Stimulated activated CD4-positive, alpha-beta T cell treated with anti-CD3 and anti-CD28 coated beads, Interleukin-2, amount 100 ng/mL, for 48 hours (primary cell): ENCODE measurements at places on chromosomes 4 and X.

GRCh38 chr4:184362396-184362795, 112.0 kb downstream of the IRF2 start:
- no peak for DNase-seq

GRCh38 chr4:48343551-48343950, 2.2 kb downstream of the SLAIN2 start:
- no peak for DNase-seq

- no peak for DNase-seq
These were observed 87.8 kb downstream of the FIP1L1 start for GRCh38 chr4:53465281-53465680.

- no peak for DNase-seq
These were observed 46.4 kb downstream of the BEX1 start for GRCh38 chrX:103017542-103017941.

GRCh38 chr4:122633211-122633610, 12.3 kb upstream of the IL21 start:
- DNase-seq, result no peak

- DNase-seq, result no peak
These were observed 25.5 kb upstream of the MORC4 start for GRCh38 chrX:107025545-107025944.

DNA sequence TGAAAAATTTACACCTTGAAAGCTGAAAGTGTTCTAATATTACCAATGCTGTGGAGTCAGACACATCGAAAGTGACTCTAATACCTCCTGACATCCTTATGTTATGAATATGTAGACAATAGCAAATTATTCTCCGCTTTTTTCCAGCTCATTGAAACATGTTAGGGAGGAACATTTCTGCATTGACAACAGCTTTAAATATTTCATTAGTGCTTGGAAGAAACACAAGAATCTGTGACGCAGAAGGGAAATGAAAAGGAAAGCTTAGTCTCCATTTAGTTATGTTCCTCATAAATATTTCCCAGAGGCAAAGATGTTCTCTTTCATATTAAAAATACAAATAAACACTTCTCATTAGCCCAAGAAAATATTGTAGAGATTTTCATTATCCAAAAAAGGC, 55.8 kb upstream of the CD99 start:
- DNase-seq, result no peak

DNA sequence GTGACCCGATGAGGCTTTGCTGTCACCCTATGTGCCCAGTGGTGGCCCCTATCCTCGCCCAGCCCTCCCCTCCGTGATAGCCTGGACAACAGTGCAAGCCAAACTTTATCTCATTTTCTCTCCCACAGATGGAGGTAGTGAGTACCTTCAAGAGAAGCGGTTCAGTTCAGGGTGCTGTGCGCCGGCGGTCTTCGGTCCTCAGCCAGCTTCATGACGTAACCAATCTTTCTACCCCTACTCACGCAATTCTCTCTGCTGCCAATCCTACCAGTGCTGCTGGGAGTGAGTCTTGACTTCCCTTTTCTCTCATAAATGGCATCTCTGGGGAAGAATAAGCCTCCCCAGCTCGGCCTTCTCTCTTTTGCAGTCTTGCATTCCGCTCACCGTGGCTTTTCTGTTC, 29.5 kb downstream of the CCNQ start:
- no peak for DNase-seq

GRCh38 chr4:80900908-80901307, 129.6 kb upstream of the BMP3 start:
- DNase-seq, result no peak

GRCh38 chr4:34534916-34535315, 1709.4 kb downstream of the ARAP2 start:
- no peak for DNase-seq

DNA sequence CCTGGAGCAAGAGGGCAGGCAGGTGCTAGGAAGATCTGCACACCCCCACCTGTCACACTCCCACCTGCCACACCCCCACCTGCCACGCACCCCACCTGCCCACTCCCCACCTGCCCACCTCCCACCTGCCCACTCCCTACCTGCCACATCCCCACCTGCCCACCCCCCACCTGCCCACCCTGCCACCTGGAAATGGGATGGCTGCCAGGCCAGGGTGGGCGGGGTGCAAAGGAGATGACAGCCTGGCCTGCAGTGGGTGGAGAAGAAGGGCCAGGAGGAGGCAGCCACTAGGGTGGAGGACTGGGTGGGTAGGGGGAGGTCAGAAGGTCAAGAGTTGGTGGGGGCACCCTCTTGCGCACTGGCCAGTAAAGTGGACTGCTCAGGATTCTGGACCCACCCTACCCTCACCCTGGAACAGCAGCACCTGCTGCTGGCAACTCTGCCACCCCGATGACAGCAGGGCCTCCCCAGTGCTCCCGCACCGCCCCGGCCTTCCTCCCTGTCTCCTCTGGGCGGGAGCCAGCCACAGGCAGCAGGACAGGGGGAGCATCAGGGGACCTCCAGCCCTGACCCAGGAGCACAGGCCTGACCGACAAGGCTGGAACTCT, 66.8 kb upstream of the NKX1-1 start:
- DNase-seq, result no peak

GRCh38 chr4:77047037-77047436, 28.8 kb downstream of the CCNI start:
- DNase-seq, result no peak

- DNase-seq, result no peak
These were observed 63.6 kb upstream of the NKX1-1 start for GRCh38 chr4:1469607-1470392.

- DNase-seq, result no peak
These were observed 3.2 kb upstream of the RIPPLY1 start for GRCh38 chrX:106906361-106906760.

DNA sequence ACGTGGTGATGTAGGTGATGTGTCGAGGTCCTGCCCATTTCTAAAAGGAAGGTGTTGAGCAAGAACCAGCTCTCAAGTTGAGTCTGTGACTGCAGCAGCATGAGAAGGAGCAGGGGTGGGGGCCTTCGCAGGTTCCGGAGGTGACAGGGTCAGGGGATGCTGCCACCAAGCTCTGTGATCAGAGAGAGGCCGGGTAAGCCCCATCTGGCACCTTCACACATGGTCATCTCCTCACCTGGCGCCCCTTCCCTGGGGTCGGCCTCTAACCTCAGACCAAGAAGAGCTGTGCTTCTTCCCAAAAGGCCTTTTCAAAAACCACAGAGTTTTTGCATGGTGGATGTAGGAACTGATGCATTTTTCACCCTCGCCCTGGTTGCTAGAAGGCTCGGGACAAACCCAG, 137.6 kb downstream of the CPZ start:
- no peak for DNase-seq

- DNase-seq, result no peak
These were observed 315.1 kb upstream of the ADGRL3 start for GRCh38 chr4:60885011-60885410.

- no peak for DNase-seq
These were observed 3.7 kb upstream of the GPR82 start for GRCh38 chrX:41720125-41720779.

DNA sequence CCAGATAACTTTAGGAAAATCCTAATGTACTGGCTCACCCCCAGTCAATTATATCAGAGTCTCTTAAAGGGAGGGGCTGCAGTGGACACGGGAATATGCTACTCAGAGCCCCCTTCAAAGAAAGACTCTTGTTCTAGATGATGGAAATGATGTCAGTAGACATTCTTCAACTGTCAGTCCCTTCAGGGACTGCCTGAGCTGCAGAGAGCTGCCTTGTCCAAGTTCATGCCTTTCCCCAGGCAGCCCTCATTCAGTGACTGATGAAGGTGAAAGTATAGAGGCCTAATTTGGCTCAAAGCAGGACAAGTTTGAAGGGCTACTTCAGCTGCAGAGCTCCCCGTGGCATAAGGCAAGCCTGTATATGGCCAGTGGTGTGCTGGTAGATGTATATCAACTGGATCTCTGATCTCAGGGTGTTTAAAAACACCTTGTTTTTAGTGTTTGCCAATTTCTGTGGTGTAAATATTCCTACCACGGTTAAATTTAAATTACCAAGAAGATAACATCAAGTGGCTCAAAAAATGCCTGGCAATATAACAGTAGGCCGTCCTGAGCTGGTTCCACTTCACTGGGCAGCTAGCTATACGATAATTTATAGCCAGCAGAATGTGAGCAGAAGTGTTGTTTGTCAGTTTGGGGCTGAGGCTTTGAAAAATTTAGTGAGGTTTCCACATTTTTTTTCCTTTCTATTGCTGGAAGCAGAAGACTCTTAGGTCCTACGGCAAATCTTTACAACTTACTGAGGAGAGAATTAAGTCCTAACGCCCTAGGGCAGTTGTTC, 748.8 kb upstream of the FTHL17 start:
- DNase-seq, result no peak

- no peak for DNase-seq
These were observed 913 bp upstream of the PRDM8 start for GRCh38 chr4:80196259-80196921.

- DNase-seq, result no peak
These were observed 38.8 kb downstream of the FAT1 start for GRCh38 chr4:186684889-186685309.

- DNase-seq, result no peak
These were observed 35.4 kb upstream of the PGRMC2 start for GRCh38 chr4:128322986-128323385.

DNA sequence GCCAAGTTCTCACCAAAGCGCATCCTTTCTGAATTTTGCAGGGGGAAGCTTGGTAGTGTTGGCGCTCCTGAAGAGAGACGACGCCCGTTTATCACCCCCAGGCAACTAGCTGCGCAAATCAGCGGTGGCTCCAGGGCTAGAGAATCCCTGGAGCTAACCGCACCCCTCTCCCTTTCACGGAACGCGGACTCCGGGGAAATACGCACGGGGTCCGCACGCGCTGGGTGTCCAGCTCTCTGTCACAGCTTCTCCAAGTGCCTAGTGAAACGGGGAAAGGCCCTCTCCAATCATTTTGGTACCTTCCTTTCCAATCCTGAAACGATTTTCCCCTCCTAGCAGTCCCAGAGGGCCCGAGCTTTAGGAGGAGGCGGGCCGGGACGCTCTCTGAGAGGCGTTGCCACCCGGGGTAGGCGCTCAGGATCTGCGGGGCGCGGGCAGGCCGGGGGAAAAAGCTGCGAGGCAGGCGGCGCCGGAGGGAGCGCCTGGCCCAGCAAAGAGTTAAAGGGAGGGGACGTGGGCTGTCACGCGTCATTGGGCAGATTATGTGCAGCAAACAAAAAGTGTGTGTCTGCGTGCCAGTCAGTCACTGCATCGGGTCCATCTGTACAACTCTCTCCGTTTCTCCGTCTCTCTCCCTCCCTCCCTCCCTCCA, at the start of gene PRDM8:
PRDM8 (plus strand) TSS at position 582 of the 652 bp plus-strand sequence. CDS start 2,578 bp downstream, outside the sequence.
- no peak for DNase-seq

DNA sequence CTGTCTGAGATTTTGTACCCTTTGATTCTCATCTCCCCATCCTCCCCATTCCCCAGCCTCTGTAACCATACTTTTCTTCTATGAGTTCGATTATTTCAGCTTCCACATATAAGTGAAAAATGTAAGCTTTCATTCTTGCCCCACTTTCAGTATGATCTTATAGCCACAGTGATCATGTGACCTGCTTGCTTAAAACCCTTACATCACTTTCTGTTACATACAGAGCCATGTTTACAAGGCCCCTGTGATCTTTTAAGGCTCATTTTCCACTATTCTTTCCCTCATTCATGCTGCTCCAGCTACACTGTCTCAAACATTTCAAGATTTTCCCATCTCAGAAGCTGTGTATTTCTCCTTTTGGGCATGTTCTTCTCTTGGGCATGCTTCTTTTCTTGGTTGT, 147.7 kb downstream of the DCK start:
- no peak for DNase-seq

GRCh38 chr4:71769434-71769833, 14.4 kb downstream of the GC start:
- DNase-seq, result no peak

DNA sequence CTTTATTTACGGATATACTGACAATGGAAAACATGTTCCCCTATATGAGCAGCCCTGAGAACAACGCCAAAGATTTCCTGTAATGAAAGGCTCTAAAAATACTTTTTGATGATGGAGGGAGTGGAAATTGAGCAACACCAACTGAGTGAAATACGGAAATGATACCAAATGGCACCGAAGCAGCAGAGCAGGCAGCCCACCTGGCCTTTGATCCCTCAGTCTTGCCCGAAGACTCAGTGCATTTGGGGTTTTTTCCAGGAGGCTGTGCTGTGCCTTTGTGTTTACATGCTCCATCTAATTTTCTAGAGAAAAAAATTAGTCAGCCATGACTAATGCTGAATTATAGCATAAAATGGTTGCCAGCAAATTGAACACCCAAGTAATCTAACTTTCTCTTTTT, 169.9 kb upstream of the RBPJ start:
- no peak for DNase-seq

DNA sequence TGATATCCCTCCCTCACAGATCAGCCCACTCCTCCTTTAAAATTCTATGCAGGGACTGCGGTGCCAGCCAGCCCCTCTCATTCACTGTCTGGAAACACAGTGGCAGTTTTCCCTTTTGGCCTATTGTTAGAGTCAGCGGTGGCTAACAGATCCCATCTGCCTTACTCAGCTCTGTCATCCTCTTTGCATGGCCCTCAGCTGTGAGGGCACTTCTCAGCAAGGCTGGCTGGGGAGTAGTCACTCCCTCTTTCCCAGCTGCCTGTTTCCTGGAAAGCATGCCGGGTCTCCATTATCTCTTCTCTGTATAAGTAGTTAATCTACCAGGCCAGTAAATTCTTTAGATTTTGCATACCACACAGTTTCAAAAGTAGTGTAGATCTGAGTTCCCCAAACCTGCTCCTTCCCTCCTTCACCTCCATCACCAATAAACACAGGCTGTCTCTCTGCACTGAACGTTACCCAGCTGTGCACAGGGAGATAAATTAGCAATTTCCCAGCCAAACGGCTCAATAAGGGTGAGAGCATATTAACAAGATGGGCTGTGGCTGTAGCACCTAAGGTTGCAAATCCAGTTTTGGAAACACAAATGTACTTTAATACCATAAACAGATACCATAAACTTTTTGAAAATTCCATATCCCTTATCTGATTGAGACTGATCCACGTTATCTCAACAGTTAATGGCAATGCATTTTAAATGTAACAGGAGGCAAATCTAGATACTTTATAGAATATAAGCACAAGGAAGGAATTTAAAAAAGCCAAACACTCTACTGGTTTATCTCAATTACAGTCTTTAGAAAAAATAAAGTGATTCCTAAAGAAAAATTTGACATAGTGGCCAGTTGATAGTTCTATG, 229.3 kb downstream of the ANKRD50 start:
- no peak for DNase-seq

GRCh38 chr4:20592663-20593062, 107.6 kb upstream of the PACRGL start:
- no peak for DNase-seq

GRCh38 chr4:182504463-182504862, 261.3 kb downstream of the TENM3 start:
- no peak for DNase-seq

- no peak for DNase-seq
These were observed 212.4 kb upstream of the TTC29 start for GRCh38 chr4:147157860-147158701.

GRCh38 chrX:78555401-78555980, 103.6 kb downstream of the RTL3 start:
- no peak for DNase-seq

DNA sequence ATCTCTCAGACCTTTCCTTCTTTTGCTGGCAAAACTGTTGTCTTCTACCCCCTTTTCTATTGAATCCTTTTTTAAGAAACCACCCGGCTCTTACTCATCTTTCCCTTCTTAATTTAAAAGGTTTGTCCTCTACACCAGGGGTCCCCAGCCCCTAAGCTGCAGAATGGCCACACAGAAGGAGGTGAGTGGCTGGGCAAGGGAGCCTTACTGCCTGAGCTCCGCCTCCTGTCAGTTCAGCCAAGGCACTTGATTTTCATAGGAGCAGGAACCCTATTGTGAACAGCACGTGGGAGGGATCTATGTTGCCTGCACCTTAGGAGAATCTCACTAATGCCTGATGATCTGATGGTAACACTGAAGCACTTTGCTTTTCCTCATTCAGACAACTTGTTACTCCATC, 726.3 kb upstream of the INTU start:
- no peak for DNase-seq
